ENCODE measurements at places on chromosomes 12 and 14.

GRCh38 chr12:39199351-39199750 is 243.6 kb downstream of the KIF21A start:
- no peak for DNase-seq

GRCh38 chr12:100187068-100187467 is 13.5 kb upstream of the ACTR6 start:
- DNase-seq, result no peak

GRCh38 chr14:89814126-89814525 is 140.4 kb downstream of the EFCAB11 start:
- no peak for DNase-seq

- no peak for DNase-seq
Observed at GRCh38 chr12:120378036-120378435, 9.1 kb upstream of the MSI1 start.
